ENCODE measurements at places on chromosomes 3 and 15.
A peak's percentile ranks its signal among the peaks of the same experiment; 100 is the strongest.

GRCh38 chr3:155741603-155742002 lies 3.3 kb downstream of the PLCH1 start:
- DNase-seq, result no peak

DNA sequence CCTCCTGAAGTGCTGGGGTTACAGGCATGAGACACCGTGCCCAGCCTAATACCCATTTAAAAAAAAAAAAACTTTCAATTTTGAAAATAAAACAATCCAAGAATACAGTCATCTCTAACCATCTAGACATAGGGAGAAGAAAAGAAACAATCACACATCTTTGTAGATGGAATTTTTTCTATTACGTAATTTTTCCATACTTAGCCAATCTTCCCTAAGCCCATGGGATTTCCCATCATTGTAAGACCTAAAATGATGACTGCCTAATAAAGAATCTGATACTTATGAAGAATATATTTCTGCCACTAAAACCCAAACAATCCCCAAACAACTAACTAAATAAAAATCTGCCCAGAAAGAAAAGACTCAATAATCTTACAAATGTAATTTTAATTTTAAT lies 88.7 kb downstream of the CBLB start:
- peak; percentile 31 for DNase-seq

GRCh38 chr15:89140595-89140994 lies 52.3 kb downstream of the ABHD2 start:
- no peak for DNase-seq

- peak; percentile 54 for DNase-seq
Measured at GRCh38 chr3:43953814-43954692, 263.3 kb downstream of the ABHD5 start.

GRCh38 chr3:119290613-119291012 lies 3.6 kb upstream of the ARHGAP31 start:
- no peak for DNase-seq

- no peak for DNase-seq
Measured at GRCh38 chr3:184237807-184238206, 8.4 kb downstream of the VWA5B2 start.

GRCh38 chr3:152183473-152183872 lies 85.3 kb upstream of the MBNL1 start:
- DNase-seq, result no peak

DNA sequence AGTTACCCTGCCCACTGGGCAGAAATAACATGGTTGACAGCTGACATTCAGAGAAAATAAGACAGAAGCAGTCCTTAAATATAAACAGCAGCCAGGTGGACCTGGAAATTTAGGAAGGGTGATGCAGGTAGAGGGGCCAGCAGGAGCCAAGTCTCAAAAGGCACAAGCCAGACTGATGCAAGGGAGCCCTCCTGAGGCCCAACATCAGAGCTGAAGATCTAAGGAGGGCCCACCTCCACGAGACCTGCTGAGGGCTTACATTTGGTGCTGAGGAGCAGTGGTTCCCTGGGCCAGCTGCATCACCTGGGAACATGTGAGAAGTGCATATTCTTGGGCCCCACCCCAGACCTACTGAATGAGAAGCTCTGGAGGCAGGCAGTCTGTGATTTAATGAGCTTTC lies 105.5 kb upstream of the TRIM42 start:
- no peak for DNase-seq

- no peak for DNase-seq
Measured at GRCh38 chr3:128950223-128950938, 43.5 kb downstream of the CFAP92 start.

DNA sequence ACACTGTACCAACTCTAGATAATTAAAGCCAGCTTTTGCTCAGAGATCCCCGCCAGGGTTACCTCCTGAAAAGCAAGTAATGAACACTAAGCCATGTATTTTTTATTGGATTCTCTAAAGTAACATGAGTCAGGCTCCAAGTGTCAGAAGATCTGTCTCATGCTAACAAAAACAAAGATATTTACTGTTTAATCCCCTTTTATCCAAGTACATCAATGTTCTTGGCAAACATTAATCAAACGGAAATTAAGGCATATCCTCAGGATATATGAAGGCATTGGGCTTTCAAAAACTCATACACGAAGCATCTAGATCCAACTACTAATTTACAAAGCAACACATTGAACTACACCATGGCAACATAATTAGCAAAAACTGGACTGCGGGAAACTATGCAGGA lies 37.2 kb downstream of the MYO5A start:
- DNase-seq, result no peak

DNA sequence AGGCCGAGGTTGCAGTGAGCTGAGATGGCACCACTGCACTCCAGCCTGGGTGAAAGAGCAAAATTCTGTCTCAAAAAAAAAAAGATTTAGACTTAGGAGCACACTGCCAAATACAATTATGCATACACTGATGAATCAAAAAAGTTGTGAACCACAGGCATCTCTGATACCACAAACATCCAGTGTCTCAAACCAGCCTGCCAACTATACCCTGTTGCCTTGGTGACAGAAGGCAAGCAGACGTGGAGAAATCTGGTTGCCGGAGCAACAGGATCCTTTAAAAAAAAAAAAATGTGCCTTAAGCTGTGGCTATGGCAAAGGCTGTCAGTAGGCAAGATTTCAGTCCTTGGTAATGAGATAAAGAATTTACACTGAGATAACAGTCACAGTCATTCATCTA lies 202.3 kb downstream of the NEK10 start:
- peak; percentile 97 for DNase-seq

DNA sequence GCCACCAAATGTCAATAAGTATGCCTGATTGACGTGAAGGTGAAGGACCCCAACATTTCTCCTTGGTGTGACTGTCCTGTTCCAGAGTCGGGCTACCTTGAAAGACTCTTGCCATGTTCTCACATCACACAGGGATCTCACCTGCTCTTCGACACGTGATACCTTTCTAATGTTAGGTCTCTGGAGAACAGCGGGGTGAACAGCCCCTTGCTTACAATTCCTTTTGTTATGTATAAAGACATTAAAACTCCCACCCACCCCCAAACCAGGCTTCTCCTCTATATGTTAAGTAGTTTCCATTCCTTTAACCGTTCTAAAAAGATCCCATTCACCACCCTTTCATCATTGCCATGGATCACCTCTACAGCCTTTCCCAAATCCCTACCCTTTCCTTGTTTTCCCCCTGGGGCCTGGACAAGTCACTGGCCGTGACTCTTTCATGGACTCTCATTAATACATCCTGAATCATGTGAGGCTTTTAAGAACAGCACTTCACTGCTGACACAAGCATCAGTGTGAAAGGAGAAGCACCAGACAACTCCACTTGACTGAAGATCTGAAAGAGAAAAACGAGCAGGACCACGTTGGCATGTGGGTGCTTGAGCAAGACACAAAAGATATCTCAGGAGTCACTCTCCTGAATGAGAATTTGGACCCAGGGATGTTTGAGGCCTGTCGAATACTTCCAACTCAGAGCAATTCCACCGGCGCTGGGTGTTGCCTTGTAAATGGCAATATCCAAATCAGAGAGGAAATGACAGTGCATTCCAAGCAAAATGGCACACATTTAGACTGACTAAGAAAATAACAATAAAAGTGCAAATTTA lies 115.0 kb downstream of the FOXP1 start:
- no peak for DNase-seq

DNA sequence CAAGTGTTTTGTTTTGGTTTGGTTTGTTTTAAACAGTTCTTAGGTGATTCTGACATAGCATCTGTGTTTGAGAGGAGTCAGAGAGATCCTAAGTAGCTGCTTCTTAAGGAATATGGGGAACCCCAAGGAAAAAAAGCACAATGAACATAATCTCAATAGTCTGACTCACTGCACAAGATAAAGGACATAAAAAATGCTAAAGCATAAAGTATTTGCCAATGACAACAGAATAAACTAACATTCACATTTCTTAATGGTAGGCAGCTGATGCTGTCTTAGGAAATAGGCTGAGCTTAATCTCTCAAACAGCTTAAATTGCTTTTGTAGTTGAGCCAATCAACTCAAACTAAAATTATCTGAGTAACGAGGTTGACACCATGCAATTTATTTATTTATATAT lies 2.9 kb downstream of the NCEH1 start:
- DNase-seq, result peak; percentile 71

DNA sequence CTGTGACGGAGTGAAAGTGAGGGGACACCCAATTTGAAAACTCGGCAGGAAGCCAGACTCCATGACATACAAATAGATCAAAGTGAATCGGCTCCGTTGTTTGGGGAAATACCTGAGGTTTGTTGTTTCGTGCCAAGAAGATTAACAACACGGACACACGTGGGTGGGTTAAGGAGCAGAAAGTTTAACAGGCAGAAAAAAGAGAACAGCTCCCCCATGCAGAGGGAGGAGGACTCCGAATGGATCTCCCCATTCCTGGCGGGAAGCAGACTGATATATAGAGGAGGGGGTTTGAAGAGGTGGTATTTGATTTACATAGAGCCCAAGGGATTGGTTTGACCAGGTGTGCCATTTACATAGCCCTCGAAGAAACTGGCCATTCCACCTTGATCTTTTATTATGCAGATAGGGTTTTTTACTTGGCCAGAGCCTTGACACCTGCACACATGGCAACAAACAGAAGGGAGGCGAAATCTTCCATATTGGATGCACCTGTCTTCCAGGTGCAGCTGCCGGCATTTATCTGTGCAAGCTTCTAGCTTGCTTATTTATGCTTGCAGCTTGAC lies 4.8 kb upstream of the SACM1L start:
- DNase-seq, result no peak

DNA sequence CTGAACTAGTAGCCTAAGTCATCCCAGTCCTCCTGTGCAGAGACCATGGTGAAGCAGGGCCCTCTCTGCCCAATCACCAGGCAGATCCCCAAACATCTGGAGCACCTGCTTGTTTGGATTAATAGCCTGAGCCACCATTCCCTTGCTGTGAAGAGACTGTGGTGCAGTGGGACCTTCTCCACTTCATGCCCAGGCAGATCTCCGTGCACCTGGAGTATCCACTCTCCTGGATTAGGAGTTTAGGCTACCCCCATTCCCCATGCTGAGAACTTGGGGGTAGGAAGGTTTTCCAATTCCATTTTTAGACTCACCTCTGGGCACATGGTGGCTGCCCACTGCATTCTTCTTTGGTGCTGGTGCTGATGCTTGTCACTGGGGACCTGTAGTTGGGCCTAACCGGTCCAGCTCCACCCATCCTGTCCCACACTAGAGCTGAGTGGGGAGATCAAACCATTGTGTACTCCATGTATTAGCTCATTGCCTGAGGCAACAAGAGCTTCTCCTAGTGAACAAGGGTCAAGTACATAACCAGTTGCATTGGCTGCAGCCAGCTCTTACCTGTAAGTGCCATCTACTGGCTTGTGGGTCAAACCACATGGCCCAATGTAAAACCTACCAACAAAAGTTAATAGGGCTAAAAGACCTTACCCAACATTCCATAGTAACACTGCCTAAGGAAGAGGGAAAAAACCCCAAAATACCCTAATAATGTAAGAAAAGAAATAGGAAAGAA lies 382.5 kb upstream of the CBLB start:
- no peak for DNase-seq

GRCh38 chr3:38054499-38055001 lies 15.5 kb downstream of the DLEC1 start:
- DNase-seq, result no peak

- DNase-seq, result no peak
Measured at GRCh38 chr15:99326235-99326634, 75.0 kb downstream of the LRRC28 start.

DNA sequence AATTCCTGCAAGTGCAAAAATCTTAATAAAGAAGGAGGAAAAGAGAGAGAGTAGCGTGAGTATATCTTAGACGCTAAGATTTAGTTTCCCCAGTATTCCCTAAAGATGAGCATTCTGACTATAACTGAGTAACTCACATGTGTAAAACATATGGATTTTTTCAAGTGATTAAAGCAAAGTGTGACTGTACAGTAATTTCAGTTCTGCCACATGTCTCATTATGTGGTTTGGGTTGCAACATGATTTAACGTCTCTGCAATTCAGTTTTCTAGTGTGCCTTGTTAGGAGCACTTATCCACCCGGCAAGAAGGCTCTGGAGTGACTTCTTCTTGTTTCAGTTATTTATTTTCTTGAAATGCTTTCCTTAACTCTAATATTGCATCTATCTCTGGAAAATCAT lies 514.1 kb downstream of the ROBO1 start:
- no peak for DNase-seq

DNA sequence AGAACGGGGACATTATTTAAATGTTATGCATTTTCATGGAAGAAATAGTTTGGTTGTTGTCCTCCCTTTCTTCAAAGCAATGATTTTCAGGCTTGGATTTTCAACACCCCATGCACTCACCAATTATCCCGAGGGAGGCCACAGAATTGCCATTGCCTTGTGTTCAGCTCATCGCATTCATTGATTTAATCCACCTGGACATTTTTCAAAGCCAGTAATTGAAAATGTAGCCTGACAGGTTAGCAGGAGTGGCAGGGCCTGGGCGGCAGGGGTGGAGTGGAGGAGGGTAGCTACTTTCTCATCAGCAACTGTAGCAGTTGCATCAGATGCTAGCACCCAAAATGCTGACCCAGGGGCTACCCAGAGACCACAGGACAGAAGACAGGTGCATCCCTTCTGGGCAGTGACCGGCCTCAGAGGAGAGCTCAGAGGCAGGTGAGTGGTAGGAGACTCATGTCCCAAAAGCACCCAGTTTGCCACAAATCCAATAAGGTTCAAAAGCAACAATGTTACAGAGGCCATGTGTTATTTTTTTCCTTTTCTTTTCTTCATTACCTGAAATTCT lies 242.4 kb downstream of the CD47 start:
- no peak for DNase-seq

- no peak for DNase-seq
Measured at GRCh38 chr3:38116471-38117162, 20.3 kb downstream of the ACAA1 start.

- no peak for DNase-seq
Measured at GRCh38 chr3:44058868-44059203, 182.8 kb upstream of the TOPAZ1 start.

DNA sequence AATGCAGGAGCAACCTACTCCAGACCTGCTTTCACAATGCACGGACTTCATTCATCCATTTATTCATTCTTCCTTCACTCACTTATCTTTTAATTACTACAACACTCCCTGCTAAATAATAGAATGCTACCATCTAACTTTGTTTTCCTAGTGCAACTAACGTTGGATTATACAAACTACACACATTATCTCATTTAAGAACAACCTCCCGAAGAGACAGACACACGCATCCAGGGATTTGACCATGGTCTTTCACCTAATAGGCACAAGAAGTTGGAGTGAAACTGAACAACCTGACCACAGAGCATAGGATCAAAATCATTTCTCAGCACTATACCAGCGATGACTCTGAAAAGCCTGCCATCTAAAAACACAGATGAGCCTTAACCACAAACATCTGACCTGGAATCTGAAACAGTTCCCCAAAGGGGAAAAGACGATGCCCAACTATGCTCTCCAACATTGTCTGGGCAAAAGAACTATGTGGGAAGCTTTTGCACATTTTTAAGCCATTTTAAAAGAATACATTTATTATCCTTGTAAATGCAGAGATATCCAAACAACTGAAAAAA lies 21.0 kb downstream of the ZNF385D start:
- peak; percentile 37 for DNase-seq

DNA sequence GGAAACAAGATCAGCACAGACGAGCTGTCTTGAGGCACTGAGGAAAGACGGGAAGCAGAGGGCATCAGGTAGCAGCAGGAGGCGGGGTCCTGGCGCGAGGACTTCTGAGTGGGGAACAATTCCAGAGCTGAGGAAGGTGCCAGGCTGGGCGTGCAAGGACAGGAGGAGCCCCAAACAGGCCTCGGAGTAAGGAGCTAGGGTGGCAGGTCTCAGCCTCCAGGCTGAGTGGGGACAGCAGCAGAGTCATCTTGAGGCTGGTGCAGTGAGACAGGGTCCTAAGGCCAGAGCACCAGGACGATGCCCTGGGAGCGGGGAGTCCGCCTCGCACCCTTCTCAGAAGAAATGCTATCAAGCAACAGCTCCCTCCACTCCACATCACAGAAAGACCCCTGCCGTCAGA lies 78.4 kb downstream of the PCSK6 start:
- no peak for DNase-seq
